ENCODE measurements at places on chromosomes 1 and 21. TPM values are rescaled to one million over a fixed set of nuclear protein-coding genes. Genes with fewer than 3 reads are reported as not detected.

GRCh38 chr1:47224676-47225399 is 7.2 kb downstream of the TAL1 start:
- no peak for DNase-seq

C1QTNF12 gene
- total RNA-seq, result 0.36 TPM

- no peak for DNase-seq
Measured at GRCh38 chr1:60981357-60981756, 101.0 kb upstream of the NFIA start.

- peak; percentile 90 for DNase-seq
Measured at GRCh38 chr1:203354246-203354645, 3.3 kb upstream of the FMOD start.

IRF6 gene
- total RNA-seq, result 2.9 TPM

TMEM269 gene
- total RNA-seq, result not detected

CACNA1S gene
- not detected for total RNA-seq

GRCh38 chr1:206427291-206427690 is 43.0 kb upstream of the IKBKE start:
- DNase-seq, result no peak
